ENCODE measurements at places on chromosomes 13 and 19.

DNA sequence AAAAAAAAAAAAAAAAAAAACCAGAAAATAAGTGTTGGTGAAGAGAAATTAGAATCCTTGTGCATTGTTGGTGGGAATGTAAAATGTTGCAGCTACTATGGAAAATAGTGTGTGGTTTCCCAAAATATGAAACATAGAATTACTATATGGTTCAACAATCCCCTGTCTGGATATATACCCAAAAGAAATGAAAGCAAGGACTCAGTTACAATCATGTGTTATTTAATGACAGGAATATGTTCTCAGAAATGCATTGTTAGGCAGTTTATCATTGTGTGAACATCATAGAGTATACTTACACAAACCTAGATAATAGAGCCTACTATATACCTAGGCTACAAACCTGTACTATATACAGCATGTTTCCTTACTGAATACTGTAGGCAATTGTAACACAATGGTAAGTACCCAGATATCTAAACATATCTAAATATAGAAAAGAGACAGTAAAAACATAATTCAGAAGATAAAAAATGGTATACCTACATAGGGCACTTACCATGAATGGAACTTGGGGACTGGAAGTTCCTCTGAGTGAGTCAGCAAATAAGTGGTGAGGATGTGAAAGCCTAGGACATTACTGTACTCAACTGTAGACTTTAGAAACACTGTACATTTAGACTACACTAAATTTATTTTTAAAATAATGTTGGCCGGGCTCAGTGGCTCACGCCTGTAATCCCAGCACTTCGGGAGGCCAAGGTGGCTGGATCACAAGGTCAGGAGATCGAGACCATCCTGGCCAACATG lies 25.7 kb upstream of the SLC7A1 start:
- DNase-seq = no peak

DNA sequence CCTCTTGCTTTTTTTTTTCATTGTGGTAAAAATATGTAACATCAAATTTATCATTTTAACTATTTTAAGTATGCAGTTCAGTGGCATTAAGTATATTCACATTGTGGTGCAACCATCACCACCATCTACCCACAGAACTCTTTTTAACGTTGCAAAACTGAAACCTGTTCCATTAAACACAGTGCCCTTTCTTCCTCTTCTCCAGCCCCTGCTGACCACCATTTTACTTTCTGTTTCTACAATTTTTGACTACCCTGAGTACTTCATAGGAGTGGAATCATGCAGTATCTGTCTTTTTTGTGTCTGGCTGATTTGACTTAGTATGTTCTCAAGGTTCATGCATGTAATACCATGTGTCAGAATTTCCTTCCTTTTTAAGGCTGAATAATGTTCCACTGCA lies 153.1 kb downstream of the FGF9 start:
- DNase-seq = no peak

DNA sequence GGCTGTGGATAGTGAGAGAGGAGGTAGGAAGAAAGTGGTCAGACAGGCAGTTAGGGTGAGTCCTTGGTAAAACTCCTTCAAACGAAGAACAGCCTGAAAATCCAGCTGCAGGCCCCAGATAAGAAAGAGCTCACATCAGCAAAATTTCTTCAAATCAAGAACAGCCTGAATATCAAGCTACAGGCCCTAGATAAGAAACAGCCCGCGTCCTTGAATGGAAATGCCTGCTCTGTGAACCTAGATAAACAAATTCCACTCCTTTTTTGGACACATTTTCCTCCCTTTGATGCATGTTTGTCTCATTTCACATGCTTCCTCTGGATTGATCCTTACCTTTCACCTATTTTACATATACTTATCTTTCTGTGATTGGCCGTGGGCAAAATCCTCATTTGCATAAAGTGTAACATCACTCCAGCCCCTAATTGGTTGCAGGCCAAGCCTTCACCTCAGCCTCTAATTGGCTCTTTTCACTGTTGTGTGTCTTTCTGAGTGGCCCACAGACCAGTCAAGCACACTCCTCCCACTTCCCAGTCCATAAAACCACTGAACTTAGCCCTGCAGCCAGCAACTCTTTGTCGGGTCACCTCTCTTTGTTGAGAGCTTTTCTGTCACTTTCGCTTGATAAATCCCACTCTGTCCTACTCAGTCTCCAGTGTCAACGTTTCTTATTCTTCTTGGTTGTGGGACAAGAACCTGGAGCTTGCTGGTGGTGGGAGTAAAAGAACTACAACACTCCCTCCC lies 6.0 kb upstream of the SULT2A1 start:
- DNase-seq = no peak

GRCh38 chr13:77016888-77017623 lies 9.9 kb downstream of the FBXL3 start:
- no peak for DNase-seq

DNA sequence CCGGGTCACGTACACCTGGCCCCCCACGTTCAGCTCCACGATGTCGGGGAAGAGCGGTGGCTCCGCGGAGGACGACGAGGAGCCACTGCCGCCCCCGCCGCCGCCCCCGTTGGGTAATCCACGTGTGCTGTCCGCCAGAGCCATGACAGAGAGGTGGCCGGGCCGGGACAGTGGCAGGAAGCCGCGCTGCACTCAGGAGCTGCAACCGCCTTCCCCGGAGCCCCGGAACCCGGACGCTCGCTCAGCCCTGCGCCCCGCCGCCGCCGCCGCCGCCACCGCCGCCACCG lies 257 bp downstream of the KCTD12 start:
- DNase-seq = no peak

- DNase-seq = no peak
Observed at GRCh38 chr19:49684251-49684982, 5.0 kb upstream of the ADM5 start.

GRCh38 chr19:2976609-2977000 lies 759 bp upstream of the TLE6 start:
- DNase-seq = no peak

DNA sequence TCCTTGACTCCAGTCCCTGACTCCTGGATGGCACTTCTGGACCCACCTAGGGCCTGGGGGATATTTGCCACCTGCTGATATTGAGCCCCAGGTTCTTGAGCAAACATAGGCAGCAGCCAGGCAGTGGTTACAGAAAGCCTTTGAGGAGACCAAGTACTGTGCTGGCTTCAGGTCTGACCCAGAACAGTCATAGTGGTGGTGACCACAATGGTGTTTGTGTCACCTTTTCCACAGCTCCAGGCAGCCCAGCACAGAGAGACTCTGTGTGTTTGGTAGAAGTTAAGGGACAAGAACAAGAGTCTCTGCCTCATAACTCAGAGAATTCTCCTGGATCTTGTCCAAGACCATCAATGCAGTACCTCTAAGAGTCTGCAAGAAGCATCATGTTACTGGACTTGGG lies 14.6 kb upstream of the CLC start:
- DNase-seq = no peak
